ENCODE measurements at places on chromosomes 13 and 19.

DNA sequence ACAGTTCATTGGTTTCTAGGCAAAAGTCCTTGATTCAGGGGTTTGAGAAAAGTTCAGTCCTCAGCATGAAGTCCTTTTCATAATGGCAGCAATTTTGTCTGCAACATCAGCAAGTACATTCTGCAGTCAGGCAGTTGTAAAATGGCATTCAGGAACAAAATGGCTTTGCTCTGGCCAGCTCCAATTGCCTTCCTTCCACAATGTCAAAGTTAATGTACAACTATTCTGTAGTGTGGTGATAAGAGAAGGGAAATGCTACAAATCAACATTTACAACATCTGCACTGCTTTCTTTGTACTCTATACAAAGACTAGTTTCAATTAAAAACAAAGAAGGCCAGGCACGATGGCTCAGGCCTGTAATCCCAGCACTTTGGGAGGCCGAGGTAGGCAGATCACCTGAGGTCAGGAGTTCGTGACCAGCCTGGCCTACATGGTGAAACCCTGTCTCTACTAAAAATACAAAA lies 1.8 kb upstream of the NEK3 start:
- DNase-seq = no peak

GRCh38 chr13:37657134-37657533 lies 58.6 kb upstream of the POSTN start:
- DNase-seq = peak; percentile 31

DNA sequence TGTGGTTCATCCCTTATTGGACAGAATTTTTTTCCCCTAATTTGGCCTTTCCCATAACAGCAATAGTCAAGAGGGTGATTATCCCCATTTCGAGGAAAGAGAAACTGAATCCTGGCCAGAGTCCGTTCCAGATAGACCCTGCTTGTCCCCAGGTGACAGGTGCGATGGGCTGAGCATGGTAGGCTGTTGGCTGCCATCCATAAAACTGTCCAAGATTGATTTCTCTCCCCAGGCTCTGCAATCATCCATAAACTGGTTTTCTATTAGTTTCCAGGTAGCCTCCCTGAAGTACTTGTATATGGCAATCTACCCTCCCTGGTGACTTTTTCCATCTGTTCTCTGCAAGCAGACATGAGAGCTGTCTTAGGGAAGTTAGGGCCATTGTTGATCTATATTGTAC lies 25.4 kb downstream of the SERP2 start:
- DNase-seq = no peak

DNA sequence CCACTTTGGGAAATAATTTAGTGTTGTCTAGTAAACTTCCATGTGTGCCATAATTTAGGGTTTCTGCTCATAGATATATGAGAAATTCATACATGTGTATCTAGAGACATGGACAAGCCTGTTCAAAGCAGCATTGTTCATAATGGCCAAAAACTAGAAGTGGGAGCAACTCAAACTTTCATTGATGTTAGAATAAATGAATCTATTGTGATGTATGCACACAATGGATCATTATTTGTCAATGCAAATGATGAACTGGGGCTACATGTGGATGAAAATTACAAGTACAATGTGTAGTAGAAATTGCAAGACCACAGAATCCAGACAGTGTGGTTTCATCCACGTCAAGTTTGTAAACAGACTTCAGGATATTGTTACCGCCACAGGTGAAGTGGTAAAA lies 284.7 kb downstream of the SLC7A1 start:
- DNase-seq = no peak

DNA sequence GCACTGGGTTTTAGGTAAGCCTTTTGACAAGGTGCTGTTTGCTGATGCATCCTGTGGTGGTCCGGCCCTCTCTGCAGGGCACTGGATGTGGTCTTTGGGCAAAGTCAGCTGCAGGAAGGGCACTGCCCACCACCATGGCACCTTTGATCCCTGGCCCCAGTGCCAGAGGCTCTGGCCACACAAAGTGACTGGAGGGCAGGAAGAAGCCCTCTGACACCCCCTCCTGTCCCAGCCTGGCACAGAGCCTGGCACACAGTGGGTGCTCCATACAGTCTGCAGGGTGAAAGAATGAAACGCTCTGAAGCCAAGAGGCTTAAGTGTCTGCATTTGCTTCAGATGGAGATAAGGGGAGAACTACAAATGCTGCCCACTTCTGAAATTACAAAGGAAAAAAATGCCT lies 47.6 kb upstream of the CNMD start:
- no peak for DNase-seq

DNA sequence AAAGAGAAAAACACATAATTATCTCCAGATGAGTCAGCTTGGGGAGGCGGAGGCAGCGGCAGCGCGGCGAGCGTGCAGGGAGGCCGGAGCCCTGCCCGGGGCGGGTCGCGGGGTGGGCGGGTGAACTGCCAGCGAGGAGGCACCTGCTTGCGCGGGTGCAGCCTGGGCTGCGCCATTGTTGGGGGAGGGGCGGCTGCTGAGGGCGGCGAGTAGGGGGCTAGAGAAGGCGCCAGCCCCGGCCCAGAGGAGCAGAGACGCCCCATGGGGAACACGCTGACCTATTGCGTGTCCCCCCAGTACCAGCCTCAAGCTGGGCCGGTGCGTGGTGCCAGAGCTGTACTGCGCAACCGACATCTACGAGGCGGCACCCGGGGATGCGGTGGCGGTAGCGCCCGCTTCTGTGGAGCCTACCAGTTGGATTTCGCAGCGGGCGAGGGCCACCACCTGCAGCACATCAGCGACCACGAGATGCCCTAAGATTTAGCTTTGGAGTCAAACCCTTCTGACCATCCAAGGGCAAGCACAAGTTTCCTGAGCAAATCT lies 16.7 kb downstream of the ZNF100 start:
- no peak for DNase-seq

- DNase-seq = no peak
Measured at GRCh38 chr13:42551611-42552010, 22.3 kb upstream of the TNFSF11 start.

GRCh38 chr13:94178625-94179244 lies 300.7 kb downstream of the DCT start:
- peak; percentile 18 for DNase-seq

GRCh38 chr19:28297586-28298157 lies 915.3 kb downstream of the UQCRFS1 start:
- no peak for DNase-seq

DNA sequence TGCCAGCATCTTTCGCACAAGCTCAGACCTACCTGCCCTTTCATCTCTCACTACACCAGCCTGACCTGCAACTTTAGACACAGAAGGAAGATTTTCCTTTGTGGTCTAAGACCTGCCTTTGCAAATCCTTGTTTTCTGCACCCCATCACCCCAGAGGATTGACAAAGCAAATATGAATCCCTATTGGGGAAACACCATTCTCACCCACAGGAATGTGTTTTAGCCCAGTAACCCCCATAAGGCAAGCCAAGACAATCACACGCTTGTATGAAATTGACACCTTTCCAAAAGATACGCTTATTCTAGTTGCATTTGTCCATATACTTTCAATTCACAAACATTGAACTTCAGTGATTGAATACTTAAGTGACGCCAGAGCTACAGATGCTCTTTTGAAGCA lies 55.7 kb downstream of the SPATA13 start:
- peak; percentile 32 for DNase-seq

DNA sequence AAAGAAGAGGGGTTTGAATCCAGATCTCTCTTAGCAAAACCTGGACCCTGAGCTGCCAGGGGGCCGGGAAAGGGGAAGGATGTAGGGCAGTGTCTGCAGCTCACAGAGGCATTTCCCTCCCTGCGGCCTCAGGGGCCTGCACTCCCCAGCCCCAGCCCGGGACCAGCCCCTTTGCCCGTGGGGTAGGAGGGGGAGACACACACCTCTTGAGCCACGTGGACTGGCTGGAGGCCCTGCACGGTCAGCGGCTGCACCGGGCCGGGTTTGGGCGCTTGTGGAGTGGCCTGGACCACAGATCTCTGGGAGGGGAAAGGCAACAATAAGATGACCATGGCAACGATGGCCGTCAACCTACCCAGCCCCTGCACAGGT lies 26.9 kb downstream of the RFX1 start:
- no peak for DNase-seq

- no peak for DNase-seq
Measured at GRCh38 chr13:113904411-113904810, 40.5 kb upstream of the GAS6 start.

- DNase-seq = no peak
Measured at GRCh38 chr13:99370481-99371275, 63.5 kb upstream of the GPR183 start.

DNA sequence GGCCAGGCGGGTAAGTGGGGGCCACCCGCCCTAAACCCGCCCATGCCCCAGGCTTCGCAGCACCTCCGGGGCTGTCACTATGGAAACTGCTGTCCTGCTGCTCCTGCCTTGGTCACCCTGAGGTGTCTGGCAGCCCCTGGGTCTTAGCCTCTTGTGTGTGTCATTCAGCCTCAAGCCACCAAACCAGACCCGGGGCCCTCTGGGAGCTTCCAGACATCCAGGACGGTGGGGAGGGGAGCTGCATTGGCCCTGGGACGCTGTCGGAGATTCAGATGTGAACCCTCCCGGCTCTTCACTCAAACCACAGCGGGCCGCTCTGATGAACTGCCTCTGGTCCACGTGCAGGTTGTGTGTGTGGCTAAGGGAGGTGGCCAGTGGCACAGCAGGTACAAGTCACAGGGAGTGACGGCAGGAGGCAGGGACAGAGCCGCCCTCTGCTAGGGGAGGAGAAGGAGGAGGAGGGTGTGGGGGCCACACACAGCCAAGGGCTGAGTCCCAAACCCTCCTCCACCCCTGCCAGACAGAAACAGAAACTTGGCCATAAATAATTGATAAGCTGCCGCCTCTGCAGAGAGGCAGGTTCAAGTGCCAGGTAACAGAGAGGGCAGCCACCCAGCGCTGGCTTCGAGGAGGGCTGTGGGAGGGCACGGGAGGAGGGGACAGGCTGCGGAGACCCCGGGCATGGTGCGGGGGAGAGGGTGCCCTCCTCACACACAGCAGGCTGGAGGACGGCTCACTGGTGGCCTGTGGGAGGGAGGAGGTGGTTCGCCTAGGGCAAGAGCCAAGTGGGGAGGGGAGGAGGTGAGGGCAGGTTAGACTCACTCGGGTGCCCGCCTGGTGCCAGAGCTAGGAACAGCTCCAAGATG lies 8.0 kb downstream of the NANOS3 start:
- no peak for DNase-seq

- no peak for DNase-seq
Measured at GRCh38 chr13:99806671-99807070, 164.9 kb downstream of the ZIC5 start.

DNA sequence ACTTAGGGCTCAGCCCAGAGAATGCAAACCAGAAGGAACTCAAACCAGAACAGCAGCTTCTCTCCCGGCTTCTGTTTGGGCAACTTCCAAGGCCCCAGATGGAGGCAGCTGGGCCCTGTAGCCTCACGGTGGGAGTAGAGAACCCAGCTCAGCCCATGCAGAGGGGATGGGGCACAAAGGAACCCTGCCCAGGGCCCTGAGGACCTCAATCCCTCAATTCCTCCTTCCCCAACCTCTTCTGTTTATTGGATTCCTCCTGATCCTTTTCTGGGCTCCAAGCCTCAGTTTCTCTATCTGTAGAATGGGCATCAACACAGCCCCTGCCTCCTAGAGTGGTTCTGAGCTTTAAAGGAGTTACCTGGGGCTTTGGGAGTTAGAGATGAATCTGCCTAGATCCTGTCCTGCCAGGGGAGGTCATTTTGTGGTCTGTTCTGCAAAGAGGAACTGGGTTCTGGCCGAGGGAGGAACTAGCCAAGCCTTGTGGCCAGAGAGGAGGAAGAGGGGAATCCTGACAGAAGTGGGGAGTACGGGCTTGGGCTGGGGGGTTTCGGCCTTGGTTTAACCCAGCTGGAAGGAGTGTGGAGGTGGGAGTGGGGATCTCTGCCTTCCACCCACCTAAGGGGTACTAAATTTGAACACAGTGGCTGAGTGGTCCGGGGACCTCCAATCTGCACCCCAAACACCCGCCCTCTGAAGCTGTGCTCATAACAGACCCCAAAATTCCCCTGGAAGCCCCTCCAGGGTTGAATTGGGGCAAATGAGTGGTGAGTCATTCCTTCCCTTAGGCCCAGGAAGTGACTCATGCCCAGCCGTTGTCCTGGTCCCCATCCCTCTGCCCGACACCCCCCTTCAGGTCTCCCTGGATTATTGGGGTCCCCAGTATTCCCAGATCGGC lies 2.7 kb downstream of the ADGRE5 start:
- DNase-seq = peak; percentile 67

Measured in fibroblast of lung (primary cell).